ENCODE measurements at places on chromosomes 5 and 9.
A peak's percentile ranks its signal among the peaks of the same experiment; 100 is the strongest.

DNA sequence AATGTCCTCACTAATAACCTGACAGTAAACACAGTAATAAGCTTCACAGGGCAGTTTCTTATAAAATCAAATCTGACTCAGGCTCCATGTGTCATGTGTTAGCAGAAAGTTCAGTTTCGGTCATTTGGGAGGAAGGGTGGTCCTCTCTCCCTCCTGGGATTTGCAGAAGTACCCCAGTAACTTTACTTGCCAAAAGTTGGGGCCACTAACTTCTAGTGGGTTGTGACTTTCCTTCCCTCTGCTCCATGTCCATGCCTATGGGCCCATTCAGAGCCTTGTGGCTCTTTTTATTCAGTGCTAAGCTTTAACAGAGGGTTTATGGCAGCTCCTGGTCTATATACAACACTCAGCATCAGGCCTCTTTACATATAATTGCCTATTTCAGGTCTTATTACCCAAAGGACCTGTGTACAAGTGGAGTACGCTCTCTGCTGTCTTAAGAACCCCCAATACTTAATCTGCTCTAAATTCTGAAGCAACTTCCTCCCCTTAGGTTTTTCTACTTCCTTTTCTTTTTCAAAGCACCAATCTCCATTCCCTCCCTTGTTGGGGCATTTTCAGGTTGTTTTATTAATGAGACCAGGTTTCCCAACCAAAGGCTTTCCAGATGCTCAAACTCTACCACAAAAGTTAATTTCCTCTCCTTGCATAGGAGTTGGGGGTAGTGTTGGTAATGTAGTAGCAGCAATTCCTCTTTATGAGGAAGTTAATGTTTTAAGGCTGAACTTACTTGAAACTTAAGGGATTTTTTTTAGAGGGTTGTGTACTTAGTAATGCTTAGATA lies 107.7 kb downstream of the CCDC192 start:
- no peak for DNase-seq

DNA sequence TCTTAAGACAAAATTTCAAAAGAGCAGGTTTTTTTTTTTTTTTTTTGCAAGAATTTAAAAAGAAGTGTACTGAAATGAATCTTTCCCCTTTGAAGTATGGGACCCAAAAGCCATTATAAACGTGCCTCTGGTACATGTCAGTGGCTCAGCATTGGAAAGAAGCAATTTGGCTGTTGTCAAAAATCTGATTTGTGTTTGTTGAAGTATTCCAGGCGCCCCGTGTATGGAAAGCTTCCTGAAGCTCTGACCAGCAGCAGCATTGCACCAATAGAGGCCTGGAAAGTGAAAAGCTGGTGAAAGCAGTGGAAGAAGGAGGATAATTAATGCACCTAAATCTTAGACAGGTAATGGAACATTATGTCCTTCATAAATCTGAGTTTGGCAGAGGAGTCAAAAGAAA lies 215.0 kb downstream of the PARP8 start:
- no peak for DNase-seq

DNA sequence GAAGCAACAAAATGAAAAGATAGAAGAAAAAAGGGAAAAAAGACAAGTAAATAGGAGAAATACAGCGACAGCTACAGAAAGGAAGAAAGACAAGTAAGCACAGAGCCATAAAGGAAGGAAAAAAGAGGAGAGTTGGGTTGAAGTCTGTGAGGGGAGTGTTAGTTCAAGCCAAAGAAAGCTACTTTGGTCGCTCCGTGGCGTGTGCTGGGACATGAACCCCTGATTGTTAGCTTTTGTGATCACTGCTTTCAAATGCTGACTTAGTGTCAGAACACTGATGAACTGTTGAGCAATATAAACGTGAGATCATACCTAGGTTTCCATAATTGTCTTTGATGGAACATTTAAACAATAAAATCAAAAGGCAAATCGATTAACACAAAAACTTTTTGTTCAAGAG lies 370.1 kb downstream of the TMEM161B start:
- no peak for DNase-seq

- DNase-seq, result no peak
Measured at GRCh38 chr9:137493364-137494103, 34.4 kb upstream of the NSMF start.

GRCh38 chr5:125412561-125413495 lies 666.4 kb upstream of the ZNF608 start:
- peak; percentile 76 for DNase-seq

- DNase-seq, result no peak
Measured at GRCh38 chr5:92562065-92562464, 1019.0 kb downstream of the NR2F1-AS1 start.
